Progenitor cell of endocrine pancreas (in vitro differentiated cells): ENCODE measurements at places on chromosomes 2 and 18.

GRCh38 chr2:15652801-15653200 is 61.1 kb downstream of the DDX1 start:
- DNase-seq: no peak

GRCh38 chr2:190214426-190215194 is 105.0 kb downstream of the HIBCH start:
- DNase-seq: no peak

- no peak for DNase-seq
These were observed 268.6 kb upstream of the RAB6C start for GRCh38 chr2:129710670-129711495.

DNA sequence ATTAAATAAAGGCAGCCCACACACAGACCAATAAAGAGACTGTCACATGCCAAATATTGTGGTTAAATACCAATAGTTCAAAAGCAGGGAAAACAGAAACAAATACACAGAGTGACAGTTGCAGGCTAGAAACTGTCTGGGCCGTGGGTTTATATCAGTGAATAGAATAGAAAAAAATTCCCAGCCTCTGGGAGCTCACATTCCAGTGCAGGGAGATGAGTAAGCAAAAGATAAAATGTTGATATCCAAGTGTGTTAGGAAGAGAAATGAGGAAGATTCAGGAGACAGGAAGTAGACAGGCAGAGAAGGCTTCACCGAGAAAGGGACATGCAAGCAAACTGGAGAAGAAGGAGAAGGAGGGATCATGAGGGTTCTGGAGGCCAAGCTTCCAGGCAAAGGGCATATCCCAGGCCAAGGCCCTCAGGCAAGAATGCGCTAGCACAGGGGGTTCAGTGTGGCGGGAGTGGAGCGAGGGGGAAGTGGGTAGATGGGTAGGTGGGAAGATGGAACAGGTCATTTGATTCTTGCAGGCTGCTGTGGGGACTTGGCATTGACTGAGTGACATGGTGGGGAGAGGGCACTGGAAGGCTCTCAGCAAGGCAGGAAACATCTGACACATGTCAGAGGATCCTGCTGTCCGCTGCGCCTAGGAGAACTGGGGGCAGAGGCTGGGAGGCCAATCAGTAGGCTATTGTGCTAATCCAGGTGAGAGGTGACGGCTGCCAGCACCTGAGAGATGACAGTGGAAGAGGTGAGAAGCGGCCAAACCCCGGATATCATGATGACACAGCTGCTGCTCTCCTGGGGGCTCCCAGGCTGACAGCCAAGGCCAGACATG is 89.2 kb downstream of the ZBTB7C start:
- DNase-seq: no peak

DNA sequence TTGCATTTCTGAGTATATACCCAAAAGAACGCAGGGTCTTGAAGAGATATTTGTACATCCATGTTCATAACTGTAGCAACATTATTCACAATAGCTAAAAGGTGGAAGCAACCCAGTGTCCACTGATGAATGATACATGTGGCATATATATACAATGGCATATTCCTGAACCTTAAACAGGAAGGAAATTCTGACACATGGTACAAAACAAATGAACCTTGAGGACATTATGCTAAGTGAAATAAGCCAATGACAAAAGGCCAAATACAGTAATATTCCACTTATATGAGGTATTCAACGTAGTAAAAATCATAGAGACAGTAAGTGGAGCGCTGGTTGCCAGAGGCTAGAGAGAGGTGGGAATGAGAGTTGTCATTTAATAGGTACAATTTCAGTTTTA is 8.1 kb downstream of the AAK1 start:
- no peak for DNase-seq

DNA sequence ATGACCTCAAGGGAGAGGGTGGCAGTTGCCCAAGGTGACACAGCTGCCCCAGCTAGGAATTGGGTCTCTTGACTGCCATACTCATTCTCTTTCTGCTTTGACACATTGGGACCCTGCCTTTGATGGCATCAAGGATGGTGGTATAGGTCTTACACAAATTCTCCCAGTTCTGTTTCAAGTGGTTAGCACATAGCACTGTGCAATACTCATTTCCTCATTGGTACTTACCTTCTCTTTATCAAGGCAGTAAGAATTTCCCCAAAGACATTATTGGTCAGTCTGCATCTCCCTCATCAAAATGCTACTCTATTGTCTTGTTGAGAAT is 35.9 kb upstream of the CCDC93 start:
- DNase-seq: no peak

- peak; percentile 94 for DNase-seq
These were observed 854 bp upstream of the DNMT3A start for GRCh38 chr2:25342372-25343186.

DNA sequence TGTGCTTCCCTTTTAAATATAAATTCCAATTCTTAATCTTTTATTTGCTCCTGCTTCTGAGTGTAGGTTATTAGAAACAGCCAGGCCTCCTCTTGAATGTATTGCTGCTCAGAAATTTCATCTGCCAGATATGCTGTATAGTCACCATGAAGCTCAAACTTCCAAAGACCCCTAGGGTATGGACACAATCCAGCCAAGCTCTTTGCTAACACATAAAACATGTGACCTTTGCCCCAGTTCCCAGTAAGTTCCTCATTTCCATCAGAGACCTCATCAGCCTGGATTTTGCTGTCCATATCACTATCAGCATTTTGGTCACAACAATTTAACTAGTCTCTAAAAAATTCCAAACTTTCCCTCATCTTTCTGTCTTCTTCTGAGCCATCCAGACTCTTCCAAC is 75.2 kb downstream of the MAP2 start:
- no peak for DNase-seq

DNA sequence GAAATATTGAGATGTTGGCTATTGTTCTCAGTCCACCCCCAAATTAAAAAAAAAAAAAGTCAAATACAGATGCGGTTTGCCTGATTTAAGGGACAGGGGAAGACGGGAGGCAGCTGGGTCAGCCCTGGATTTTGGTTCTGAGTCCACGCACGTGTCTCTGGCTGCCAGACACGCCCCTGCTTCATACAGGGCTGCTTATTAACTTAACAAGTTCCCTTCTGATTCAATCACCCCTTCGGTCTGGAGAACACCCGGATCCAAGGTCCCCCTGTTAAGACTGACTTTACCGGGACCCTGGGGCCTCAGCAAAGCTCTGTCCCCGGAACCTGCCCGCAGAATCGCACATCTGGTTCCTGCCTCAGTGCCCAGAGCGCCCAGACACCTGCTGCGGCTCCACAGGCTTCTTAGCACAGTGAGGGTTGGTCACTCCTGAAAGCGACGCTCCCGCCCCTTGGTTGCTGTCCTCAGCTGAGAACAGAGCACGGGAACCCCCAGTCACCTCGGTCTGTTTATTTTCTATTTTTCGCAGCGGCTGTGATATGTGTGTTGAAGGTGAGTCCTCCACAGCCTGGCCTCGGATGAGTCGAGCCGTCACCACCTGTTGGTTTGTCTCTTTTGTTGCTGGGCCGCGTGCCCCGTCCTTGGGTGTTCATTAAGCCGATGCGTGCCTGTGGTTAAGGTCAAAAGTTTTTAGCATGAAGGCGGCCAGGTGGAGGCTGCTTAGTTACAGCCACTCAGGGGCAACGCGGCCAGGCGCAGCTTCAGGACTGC is 57.2 kb downstream of the RTP5 start:
- DNase-seq: no peak

DNA sequence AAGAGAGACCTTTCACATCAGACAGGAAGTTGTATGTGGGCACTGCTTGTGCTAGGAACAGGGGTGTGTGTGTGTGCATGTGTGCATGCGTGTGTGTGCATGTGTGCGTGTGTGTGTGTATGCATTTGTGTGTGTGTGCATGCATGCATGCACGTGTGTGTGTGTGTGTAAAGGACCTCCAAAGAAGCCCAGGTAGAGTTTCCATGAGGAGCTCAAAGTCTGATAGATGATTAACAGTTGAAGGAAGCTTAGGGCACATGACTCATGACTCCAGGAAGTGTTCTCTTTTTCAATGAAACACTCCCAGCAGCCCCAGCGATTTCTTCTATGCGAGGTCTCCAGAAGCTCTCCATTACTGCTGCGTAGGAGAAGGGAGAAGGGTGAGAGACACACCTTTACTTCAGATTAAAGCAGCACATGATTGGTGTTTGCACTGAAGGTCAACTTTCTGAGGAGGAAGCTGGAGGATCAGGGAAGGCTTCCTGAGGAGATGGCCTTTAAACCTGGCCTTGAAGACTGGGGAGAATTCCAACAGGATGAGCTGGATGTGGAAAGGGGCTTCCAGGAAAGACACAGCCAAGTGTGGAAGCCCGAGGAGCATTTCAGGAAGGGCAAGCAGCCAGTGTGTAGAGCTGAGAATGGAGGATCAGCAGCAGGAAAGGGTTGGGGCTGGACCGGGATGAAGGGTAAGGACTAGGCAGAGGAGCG is 77.7 kb downstream of the SMAD4 start:
- no peak for DNase-seq

DNA sequence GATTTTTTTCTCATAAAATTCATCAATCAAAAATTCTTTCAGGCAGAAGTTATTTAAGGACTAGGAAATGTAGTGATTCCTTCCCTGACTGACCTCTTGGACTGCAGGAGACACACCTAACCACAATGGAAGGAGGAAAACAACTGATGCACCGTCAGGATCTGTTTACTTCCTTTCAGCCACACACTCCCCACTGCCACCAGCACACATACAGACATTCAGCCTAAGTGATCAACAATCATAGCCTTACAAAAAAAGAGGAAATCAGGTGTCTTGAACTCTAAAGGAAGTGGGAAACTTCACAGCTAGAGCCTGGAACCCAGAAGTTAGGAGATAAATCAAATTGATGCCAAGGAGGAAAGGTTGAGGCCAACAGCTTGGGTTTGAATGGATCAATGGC is 213.5 kb upstream of the ACVR2A start:
- DNase-seq: no peak
